ENCODE measurements at places on chromosomes 4 and X. TPM values are rescaled to one million over a fixed set of nuclear protein-coding genes. Genes with fewer than 3 reads are reported as not detected.

The ARAP2 gene
- total RNA-seq, result 18.8 TPM

The IL2RG gene
- not detected for total RNA-seq

The ALAS2 gene
- total RNA-seq, result not detected

DNA sequence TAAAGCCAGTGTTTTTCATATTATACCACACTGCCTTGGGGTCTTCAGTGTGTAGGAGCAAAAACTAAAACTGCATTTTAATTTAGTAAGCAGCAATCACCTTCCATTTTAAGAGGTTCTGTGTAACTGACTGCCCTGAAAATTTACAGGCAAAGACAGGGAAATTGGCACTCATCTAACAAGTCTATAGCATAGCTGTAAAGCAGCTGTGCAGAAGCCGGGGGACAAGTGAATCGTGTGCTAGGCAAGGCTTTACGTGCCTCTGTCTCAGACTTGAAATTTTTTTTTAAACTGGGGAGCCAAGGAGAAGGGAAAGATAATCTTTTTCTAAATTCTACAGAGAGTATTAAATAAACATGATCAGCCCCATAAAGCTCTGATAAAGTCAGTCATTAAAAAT is 39.7 kb downstream of the TSPAN5 start:
- no peak for DNase-seq

DNA sequence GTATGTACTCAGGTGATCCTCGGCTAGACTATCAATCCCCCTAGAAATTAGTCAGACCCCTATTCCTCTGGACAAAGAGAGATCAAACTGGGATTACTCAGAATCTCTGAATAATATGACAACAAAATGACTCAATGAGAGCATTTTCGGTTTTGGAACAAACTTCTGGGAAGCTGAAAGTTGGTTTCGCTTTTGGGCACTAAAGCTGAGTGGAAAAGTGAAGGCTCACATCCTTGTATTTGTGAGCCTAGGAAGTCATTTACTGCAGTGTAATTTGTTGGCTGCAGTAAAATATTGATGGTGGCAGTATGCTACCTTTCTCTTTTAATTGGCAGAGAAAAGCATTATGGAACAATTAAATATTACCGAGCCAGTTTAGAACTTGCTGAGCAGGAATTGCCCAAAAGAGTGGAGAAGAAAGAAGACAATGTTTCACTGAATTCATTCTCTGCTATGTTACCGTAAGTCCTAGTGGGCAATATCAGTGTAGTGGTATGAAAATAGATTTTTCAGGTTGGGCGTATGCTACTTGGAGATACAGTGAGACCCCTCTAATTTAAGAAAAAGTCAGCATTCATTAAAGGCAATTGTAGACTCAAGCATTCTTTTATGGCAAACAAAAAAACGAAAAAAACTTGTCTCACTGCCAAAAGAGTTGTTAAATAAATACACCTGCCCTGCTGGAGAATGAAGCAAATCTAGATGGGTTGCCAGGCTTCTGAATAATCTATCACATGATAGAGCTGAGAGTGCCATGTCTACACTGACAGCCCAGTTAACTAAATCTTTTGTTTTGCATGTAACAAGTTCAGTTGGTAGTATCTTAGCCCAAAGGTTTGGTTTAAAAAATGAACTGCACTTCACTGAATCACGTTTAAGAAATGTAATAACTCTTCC is 69.6 kb downstream of the AGTR2 start:
- DNase-seq, result peak; percentile 20

GRCh38 chr4:3666263-3666662 is 99.9 kb upstream of the ADRA2C start:
- DNase-seq, result no peak

The HELT gene
- total RNA-seq, result not detected

GRCh38 chrX:11081511-11081910 is 29.6 kb upstream of the HCCS start:
- DNase-seq, result no peak

The MMRN1 gene
- not detected for total RNA-seq

DNA sequence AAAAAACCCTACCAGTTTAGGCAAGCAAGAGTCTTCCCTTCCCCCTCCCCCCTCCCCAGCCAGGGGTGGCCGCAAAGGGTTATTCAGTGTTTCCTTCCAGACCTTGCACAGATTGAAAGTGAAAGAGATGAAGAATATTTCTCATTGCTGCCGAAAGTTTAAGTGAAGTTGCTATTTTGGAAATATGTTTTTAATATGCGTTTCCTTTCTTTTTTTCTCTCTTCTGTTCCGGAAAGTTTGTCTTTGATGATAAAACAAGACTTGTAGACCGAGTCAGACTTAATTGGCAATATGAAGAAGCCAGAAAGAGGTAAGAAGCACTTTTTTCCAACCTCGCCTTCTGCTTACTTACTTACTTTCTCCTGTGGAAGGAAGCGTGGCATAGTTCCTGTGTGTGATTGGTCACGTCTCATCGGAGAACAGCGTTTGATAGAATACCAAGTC is 58.5 kb upstream of the CLCN4 start:
- no peak for DNase-seq

DNA sequence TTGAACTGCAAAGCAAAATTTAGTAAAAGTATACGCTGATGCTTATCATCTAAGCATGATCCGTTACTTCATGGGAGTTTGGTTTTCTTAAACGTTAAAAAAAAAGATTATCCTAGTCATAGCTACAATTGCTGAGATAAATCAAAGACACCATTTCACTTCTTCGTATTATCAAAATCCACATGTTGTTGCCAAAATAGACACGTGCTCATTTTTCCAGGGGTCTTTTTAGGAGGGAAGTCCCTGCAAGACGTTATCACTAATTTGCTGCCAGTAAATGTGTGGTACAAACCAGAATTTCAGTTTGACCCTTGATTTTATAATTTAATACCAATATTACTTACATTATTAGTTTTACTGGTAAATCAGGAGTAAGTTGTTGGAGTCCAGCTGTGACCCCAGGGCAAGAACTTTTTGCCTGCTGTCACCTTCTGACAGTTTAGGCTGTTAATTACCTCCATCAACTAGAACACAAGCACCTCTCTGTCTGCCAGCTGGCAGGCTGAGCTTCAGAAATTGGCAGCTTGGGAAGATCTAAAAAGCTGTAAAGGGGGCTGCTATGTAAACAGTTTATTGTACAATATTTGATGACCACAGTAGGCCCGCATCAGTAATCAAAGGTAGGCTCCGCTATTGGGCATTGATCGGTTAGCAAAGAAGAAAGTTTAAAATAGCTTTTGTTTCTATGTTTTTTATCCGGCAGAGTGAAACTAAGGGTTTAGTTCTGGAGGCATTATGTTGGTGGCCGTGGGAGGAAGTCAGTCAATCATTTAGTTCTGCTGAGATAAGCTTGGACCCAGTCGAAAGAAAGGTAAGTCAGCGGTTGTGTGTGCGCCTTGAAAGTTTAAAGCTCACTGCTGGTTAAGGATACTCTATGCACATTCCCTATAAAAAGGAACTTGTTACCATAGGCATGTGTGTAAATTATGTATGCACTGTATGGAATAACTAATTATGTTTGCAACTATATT is 196.4 kb downstream of the FBXO8 start:
- no peak for DNase-seq

The FAM184B gene
- total RNA-seq, result not detected

The FAM236B gene
- total RNA-seq, result not detected

DNA sequence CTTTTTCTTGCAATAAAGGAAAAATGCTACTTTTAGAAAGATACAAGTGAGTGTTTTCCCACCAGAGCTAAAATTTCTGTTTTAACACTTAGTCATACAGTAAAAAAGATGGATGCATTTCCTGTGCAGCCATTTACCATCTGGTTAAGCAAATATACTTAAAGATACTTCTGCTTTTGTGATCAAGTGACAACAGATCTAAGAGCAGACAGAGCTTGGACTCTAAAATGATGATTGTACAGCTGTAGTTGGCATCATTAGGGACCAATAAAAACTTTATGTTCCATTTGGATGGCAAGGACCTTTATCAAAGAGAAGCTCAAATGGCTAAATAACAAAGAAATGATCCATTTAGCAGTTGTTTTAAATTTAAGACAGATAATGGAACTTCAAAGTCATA is 270.8 kb downstream of the FSTL5 start:
- DNase-seq, result no peak

DNA sequence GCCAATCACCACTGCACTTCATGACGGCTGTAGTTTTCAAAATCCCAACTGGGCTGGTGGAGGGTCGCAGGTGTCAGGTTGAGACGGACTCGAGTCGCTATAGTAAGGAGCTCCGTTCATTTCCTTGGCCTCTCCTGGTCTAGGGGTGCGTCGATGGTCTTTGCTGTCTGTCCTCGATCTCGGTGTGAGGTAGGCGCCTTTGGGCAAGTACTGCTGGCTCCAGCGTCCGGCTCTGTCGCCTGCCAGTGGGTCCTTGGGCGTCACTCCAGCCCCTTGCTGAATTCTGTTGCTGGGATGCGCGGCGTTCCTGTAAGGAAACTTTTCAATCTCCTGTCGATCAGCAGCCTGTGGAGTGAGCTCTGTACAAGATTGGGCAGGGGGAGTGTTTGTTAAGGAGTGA is 76.7 kb downstream of the CCNB3 start:
- no peak for DNase-seq

The POLN gene
- 1.8 TPM for total RNA-seq

DNA sequence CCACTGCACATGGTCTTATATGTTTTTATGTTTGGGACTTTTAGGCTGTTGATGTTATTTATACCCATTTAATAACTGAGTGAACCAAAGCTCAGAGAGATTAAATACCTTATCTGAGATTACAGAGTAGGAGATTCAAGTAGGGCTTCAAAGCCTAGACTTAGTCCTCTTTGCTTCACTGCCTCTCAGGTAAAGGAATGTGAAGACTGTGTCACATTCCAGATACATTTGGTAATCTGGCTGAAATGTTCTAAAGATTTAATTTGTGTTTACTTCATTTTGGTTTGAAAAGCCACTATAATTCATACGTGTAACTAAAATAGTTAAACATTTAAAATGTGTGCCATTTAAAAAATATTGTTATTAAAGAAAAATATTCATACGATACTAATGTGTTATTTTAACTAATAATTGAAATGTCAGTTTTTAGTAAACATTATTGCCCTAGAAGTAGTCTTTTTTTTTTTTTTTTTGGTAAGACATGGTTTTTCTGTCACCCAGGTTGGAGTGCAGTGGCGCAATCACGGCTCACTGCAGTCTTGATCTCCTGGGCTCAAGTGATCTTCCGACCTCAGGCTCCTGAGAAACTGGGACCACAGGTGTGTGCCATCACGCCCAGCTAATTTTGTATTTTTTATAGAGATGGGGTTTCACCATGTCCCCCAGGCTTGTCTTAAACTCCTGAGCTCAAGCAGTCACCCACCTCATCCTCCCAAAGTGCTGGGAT is 54.3 kb downstream of the WWC2 start:
- no peak for DNase-seq

GRCh38 chrX:13463608-13464007 is 105.8 kb upstream of the EGFL6 start:
- DNase-seq, result peak; percentile 51

The TLR8 gene
- total RNA-seq, result not detected

- DNase-seq, result no peak
Measured at GRCh38 chr4:174658246-174658645, 136.0 kb upstream of the HPGD start.

GRCh38 chr4:114497116-114497515 is 101.5 kb upstream of the UGT8 start:
- DNase-seq, result no peak

The OCIAD2 gene
- 67.6 TPM for total RNA-seq

The MGAT4D gene
- total RNA-seq, result not detected

The SOWAHB gene
- total RNA-seq, result 0.04 TPM

GRCh38 chr4:114601304-114602052 is 2.9 kb downstream of the UGT8 start:
- no peak for DNase-seq

- DNase-seq, result no peak
Measured at GRCh38 chr4:32102896-32103295, 1382.7 kb downstream of the PCDH7 start.

DNA sequence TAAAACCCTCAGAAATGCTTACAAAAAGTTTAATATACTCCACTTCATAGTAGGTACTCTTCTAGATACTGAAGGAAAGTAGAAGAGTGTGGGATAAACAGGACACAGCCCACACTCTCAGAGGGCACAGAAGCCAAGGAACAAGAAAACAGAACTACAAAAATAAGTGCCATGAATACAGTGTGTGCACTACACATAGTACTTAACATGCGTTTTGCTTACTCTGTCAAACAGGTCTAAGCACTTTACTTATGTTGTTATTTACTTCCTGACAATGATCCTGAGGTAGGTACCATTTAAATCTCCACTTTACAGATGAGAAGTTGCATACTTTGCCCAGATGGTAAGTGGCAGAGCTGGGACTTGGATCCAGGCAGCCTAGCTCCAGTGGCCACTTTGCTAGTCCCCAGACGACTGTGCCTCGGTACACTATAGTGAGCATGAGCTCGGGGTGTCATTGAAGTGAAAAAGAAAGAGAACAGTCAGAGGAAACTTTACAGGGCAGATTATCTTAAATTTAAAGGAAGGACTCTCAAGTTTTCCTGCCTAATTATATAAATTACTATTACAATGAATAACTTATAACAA is 120.3 kb downstream of the BANK1 start:
- no peak for DNase-seq

- DNase-seq, result no peak
Measured at GRCh38 chr4:102564399-102565059, 63.4 kb downstream of the NFKB1 start.

DNA sequence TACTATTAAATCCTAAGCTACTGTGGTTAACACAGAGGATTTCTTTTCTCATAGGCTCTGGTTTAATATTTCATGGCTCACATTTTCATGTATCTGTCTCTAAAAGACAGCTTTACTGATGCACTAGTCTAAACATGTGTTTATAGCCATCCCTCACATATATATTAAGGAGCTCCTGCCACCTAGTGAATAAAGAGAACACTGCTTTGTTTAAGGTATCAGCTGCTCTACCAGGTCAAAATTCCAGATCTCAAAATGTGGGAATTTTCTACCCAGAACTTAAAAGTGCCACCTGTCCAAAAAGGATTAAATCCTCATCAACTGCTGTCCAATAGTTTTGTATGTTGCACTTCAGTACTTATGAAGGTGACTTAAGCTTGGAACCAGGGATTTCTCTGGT is 188.5 kb upstream of the TEX13C start:
- DNase-seq, result peak; percentile 15

DNA sequence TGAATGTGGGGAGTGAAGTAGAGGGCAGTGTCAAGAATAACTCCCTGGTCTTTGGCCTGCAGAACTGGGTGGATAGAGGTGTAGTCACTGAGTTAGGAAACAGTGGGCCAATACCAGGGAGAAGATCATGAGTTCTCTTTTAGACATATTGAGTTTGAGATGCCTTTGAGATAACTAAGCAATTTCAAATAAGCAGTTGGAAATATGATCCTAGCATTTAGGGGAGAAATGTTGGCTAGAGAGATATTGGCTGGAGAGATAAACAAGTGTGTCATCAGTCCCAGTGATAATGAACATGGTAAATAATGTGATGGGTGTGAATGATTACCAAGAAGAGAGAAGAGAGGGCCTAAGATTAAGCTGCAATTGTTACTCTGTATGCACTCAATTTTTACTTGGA is 95.3 kb upstream of the HPRT1 start:
- DNase-seq, result no peak

- DNase-seq, result no peak
Measured at GRCh38 chr4:154741922-154742850, 1.6 kb upstream of the LRAT start.

Measured in H4 (cell line).